HAP-1 (cell line): ENCODE measurements at places on chromosomes 16 and 17.

DNA sequence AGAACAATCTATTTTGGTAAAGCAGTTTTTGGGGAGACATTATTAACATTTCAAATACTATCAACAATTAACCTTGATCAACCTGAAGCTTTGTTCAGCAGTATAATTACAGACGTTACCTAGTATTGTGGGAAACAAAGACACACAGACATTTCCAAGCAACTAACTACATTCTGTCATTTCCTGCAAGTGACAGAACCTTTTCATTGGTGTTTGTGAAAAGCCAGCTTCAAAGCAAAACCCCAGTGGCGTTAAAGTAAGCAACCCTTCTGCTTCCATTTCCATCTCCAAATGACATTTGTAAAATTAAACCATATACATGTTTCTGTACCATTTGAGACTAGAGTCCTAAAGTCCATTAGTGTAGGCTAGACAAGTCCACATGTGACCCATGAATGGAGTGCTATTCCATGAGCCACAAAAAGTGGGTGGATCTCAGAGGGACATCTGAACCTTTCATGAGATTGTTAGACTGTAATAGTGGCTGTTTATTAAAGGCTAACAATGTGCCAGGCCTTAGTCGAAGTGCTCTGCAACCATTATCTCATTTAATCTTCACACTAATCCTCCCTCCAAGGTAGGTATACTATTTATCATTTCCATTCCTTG, 101.2 kb downstream of the SSH2 start:
- DNase-seq, result no peak

DNA sequence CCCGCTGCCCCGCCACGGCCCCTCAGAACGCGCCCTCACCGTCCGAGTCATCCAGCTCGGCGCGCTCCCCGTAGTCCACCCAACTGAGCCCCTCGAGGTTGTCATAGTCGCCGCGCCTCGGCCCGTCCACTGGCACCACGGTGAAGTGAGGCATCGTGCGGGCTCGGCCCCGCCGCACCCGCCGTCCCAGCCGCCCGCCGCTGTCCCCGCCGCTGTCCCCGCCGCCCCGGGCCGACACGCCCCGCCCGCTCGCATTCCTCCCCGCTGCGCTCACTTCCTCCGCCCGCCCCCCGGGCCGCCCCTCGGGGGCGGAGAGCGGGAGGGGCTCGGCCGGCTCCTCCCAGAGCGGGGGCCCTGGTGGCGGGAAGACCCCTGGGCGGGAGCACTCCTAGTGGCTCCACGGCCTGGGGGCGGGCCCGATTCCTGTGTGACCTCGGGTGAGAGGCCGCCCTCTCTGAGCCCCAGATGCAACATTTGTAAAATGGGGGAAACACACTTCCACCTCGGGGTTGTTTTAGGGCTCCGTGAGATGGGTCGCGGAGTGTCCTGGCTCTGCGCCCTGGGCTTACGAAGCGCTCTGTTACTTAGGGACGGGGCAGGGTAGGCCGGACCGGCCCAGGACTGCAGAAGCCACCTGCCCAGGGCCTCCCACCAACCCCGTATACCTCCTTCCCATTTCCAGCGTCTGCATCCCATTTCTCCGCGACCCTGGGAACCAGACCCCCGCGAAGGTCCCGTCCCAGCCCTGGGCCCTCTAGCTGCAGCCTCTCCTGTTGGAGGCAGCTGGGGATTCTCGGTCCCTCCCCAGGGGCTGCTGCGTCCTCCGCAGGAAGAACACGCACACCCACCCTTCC, at the start of gene SLC12A4:
TSS of gene SLC12A4 (minus strand) at position 238 of the 854 bp plus-strand sequence. CDS start at position 154, 84 bp downstream.
- peak; percentile 90 for DNase-seq

GRCh38 chr16:85798901-85799496, 345 bp downstream of the EMC8 start:
- no peak for DNase-seq

GRCh38 chr16:14186007-14186794, 115.1 kb downstream of the MRTFB start:
- no peak for DNase-seq

- no peak for DNase-seq
These were observed 353.4 kb downstream of the NPIPA8 start for GRCh38 chr16:17983114-17983513.

DNA sequence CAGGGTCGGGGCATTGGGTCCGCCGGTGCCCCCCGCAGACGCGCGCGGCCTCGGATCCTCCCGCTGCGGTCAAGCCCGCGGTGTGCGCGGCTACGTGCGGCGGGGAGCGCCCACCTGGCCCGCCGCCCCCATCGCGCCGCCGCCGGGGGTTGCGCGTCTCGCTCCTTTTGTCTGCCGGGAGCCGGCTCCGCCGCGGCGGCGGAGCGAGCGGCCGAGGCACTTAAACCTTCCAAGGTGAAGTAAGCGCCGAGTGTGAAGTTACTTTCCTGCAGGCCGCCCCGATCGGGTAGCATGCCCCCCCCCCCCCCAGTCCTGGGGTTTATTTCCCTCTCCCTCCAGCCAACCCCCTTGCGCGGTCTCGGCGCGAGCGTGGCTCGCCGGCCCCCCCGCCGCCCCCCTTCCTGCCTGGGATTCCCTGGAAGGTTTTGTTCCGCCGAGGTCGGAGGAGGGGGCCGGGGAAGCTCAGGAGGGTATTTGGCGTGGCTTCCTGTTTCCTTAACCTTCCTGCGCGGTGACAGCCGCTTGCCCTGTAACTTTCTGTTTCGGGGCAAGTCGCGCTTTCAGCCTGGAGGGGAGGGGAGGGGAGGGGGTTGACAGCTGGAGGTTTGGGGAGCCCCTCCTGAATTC, 56.6 kb upstream of the GSE1 start:
- DNase-seq, result peak; percentile 74

- DNase-seq, result no peak
These were observed 834 bp downstream of the DCXR start for GRCh38 chr17:82036634-82037091.

DNA sequence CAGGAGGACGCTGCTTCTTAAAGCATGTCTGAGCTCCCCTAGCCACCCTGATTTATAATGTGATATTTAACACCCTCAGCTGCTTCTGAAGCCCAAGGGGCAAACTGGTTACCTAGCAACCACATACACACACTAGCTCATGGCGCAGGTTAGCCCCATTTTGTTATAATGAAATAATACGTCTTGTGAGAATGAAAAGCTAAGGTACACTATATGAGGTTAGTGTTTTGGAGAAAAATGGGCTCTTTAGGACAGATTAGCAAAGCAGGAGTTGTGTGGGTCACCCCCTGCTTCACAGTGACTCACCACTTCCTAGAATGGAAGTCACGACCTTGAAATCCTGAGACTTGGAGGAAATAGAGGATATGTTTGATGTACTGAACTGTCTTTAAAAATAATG, 404.8 kb upstream of the HSBP1 start:
- no peak for DNase-seq
